ENCODE measurements at places on chromosomes 4 and X.

- DNase-seq: no peak
These were observed 25.1 kb upstream of the USO1 start for GRCh38 chr4:75699299-75699698.

- DNase-seq: no peak
These were observed 80.1 kb downstream of the RAP1GDS1 start for GRCh38 chr4:98341309-98341708.

DNA sequence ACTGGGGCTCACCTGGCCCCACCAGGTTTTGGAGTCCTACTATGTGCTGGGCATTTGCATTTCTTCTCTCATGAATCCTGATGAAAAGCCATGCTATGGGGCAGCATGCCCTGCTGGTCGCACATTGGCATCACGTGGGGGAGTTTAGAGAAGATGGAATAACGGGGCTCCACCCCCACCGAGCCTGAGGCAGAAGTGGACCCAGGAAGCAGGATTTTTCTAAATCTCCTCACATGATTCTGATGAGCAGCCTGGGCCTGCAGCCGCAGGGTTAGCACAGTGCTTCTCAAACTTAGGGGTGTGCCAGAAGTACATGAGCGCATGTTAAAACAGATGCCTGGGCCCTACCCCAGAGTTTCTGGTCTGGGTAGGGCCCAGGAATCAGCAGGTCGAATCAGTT lies 4.6 kb upstream of the SORCS2 start:
- no peak for DNase-seq

DNA sequence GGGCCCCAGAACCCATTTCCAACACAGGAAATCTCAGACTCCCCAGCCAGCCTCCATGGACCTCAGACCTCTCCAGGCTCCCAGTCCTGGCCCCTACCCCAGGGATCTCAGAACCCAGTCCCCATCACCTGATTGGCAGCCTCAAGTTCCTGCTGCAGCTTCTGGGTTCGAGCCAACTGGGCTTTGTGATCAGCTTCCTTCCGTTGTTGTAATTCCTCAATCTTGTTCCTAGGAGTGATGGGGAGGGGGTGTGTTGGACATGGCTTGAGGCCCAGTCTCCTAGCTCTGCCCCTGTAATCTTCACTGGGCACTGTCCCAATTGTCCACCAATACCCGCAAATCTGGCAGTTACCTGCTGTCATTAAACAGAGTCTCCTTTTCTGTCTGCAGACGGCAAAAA lies 12.6 kb downstream of the GRIPAP1 start:
- DNase-seq: no peak
